ENCODE measurements at places on chromosomes 16 and 17.

- no peak for DNase-seq
These were observed at the start of gene WFIKKN2 for GRCh38 chr17:50835301-50836234. WFIKKN2 (plus strand) TSS chr17:50835586; CDS start chr17:50835938, 352 bp downstream.

DNA sequence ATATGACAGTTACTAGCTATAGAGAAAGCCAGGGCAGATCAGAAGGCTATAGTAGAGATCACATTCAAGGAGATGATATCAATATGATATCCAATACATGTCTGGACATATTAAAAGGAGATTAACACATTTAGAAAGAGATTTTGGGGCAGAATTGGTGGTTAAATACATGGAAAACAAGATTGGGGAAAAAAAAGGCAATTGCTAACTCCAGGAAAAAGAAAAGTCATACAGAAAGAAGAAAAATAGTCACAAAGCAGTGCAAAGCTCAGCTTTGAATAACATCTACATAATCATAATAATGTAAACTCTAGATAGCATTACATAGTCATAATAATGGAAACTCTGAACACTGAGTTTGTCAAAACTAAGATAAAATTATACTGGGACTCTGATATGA is 40.6 kb downstream of the MYH11 start:
- no peak for DNase-seq

GRCh38 chr16:1494129-1494640 is 1.0 kb downstream of the TELO2 start:
- DNase-seq = no peak

DNA sequence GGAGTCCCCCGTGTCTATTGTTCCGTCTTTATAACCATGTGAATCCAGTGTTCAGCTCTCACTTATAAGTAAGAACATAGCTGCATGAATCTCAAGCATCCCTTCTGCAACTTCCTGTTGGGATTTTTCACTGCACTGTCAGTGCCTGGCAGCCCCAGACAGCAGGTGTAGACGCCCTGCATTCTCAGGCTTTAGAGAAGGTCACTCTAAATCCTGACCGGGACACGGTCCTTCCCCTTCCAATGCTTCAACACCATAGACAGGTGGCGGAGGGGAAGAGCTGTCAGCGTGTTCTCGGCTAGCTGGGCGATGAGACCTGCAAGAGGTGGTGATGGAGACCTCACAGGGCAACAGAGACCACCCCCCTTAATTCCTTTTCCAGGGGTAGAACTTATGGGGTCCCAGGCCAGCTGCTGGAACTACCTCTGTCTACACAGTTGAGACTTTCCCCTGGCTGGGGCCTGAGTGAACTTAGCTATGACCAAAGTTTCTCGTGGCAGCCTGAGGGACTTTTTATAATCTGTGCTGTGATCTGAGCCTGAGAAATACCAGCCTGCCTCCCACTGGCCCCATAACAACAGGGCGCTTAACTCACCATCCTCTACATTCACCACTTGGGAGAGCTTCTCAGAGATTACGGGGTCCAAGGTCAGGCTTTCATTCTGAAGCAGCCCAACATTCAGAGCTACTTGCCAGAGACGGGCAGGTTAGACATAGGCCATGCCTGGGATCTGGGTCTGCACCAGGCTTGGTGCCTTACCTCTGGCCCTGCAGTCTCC is 143.2 kb upstream of the TNRC6C start:
- DNase-seq = peak; percentile 49

GRCh38 chr16:16985707-16986106 is 485.1 kb downstream of the XYLT1 start:
- no peak for DNase-seq

DNA sequence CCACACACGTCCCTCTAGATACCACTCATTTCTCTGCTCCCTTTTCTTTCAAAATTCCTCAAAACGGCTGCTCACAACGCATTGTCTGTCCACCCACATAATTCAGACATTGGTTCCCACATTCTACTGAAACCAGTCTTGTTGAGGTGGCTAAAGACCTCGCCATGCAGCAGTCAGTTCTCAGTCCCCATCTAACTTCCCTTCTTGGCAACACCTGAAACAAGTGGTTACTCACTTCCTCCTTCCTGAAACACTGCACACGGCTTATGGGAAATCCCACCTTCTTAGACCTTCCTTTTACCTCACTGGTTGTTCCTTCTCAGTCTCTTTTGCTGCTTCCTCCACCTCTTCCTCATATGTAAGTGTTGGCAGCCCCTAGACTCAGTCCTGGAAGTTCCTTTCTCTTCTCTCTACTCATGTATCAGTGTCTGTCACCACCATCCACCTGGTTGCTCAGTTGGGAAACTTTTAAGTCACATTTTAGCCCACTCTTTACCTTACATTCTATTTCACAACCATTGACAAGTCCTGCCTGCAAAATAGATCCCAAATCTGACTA is 277.1 kb downstream of the CEP112 start:
- DNase-seq = no peak

DNA sequence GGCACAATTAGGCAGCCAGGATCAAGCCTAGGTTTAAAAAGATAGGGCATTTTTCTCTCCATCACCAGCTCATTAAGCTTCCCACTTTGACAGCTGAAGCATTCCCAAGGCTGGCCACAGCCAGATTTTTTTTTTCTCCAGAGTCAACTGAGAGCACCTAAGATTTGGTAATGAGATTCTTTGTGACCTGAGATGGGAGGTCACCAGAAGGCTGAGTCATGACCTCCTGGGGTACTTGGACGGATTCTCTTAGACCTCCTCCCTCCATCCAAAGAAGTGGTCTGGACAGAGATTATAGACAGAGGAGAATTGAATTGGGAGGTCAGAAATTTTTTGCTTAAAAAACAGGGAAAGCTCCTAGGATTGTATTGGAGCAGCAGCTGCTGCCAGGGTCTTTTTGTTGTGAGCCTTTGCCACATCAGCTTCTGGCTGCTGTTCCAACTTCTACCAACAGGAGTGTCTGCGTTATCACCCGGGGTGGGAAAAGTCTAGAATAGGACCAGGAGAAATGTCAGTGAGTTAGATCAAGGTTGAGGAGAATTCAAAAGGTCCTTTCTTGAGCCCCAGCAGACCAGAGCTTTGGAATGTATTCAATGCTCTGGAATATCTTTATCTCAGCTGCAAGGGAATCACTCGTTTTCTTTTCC is 221.2 kb upstream of the N4BP1 start:
- DNase-seq = no peak

DNA sequence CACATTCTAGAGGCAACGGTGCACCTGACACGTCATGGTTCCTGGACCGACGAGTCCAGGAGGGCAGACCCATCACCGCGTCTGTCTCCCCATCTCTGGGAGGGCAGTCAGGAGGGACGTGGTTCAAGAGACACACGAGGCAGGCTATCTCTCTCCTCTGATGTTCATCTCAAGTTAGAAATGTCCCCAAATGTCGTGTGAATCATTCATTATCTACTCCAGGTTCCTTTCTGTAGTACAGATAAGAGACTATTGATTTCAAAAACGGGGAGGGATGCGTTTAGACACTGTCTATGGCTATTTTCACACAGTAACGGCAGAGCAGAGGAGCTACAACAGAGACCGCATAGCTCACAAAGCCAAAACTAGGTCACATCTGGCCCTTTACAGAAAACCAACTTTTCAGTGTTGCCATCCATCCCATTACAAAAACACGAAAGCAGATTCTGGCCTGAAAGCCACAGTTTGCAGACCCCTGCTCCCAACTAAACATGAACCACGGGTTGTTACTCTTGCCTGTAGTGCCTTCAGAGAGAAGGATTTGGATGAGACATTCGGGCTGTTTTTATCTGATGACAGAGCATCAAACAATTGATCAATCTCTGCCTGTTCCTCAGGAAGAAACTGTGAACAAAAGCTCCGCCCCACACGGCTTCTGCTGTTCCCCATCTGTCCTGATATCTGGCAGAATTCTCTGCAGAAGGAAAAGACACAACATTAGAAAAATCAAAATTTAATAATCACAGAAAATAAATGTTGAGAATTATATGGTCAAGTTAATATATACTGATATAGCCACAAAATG is 6.8 kb downstream of the MEAK7 start:
- DNase-seq = peak; percentile 9
